ENCODE measurements at places on chromosomes 1 and 21.

- no peak for DNase-seq
These were observed 31.0 kb upstream of the SDHB start for GRCh38 chr1:17084787-17085186.

- DNase-seq: no peak
These were observed 1.1 kb downstream of the BSDC1 start for GRCh38 chr1:32393136-32393535.

- no peak for DNase-seq
These were observed 187.1 kb downstream of the NRIP1 start for GRCh38 chr21:14877581-14878228.

GRCh38 chr1:41623736-41624135, 139.3 kb upstream of the EDN2 start:
- no peak for DNase-seq

GRCh38 chr1:1182491-1183220, 9.0 kb downstream of the TTLL10 start:
- DNase-seq: no peak

GRCh38 chr1:34896612-34897011, 32.8 kb downstream of the DLGAP3 start:
- no peak for DNase-seq

DNA sequence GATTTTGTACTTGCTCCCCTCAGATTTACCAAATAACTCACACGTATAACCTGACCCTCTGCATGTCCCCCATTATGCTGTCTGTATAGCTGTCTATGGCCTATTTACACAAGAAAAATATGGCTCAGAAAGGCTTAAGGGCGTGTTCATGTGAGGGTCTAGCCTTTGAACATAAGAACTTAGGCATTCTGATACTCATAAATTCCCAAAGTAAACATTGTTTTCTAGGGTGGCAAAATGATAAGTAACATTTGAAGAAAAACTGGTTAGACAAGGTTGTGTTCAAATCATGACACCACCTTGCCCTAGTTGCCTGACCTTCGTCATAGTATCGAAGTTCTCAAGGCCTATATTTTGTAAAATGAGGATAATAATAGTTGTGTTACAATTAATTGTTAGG, 394.6 kb downstream of the LRRIQ3 start:
- DNase-seq: no peak

DNA sequence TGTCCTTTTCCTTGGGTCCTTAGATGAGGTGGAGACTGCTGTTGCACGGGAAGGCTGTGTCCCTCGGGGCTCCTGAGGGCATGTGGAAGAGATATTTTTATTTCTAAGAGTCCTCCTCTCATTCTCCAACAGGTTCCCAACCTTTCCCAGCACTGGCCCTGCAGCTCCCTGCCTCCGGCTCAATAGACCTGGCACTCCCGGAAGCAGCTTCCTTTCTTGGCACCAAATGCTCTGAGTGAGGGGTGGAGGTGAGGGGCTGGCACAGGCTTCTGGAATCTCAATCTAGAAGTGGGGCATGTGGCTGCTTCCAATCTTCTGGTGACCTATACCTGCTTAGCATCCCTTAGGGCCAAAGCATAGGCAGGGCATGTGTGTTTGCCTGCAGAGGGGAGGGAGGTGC, 4.5 kb downstream of the ETV3L start:
- DNase-seq: no peak

DNA sequence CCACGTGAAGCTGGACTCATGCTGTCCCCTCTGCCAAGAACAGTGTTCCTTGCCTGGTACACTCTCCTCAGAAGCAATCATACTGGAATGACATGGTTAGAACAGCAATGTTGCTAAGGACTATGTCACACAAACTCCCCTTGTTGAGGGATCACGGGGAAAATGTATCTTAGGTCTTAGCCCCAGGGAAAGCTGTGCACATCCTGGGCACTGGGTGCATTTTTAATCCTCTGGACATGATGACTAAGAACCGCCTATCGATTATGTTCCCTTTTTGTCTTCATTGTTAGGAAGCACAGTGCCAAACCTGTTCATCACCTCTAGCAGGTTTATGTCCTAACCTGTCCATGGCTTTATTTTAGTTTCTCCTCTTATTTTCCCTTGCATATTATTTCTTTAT, 115.1 kb downstream of the HIVEP3 start:
- DNase-seq: no peak

GRCh38 chr21:42225571-42226155, 6.7 kb downstream of the ABCG1 start:
- DNase-seq: no peak

DNA sequence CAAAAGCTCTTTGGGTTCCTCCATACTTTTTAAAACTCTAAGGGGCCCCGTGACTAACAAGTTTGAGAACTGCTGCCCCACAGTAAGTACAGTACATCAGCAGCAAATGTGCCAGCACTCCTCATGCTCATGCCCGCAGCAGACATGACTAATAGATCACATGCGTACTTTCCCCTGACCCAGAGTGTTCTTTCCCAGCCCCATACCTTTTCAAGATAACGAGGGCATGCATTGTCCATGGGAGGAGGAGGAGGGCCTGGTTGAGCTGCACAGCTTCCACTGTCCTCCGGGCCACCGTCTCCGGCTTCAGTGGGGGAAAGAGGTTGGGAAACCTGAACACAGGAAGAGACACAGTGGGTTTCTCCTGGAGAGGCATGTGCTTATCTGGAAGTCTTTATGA, 45.5 kb downstream of the DHRS3 start:
- no peak for DNase-seq

DNA sequence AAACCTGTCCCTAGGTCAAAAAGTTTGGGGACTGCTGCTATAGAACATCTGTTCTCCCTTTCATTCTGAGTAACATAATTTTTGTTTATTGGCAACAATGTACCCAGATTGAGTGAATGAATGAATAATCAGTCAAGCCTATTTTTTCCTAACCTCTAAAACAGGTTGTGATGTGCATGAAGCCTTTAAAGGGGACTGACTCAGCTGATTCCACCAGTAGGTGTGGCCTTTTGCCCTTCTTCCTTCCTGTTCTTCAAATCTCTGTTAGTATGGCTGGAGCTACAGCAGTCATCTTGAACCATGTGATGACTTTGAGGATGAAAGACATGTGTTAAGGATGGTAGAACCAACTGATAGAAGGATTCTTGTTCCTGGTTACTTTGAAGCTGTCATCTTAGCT, 476.1 kb downstream of the NUF2 start:
- no peak for DNase-seq

GRCh38 chr21:40185208-40185607, 318.0 kb downstream of the PCP4 start:
- no peak for DNase-seq

GRCh38 chr1:182426442-182427430, 23.2 kb upstream of the RGSL1 start:
- no peak for DNase-seq

DNA sequence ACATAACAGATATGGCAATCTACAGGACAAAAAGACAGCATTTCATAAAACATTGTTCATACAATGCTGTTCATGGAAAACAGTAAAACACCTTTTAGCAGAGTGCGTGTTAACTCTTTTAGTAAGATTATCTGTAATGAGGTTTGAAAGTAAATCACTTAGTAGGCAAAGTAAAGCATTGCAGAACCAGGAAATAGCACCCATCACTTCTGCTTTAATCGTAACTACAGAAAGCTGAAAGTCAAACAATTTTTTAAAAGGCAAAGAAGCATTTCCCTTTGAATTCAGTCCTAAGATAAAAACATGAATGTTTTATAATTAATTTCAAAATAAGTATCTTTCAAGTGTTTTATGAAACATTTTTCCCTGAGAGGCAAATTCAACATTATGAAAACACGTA, 63.3 kb upstream of the RNF11 start:
- DNase-seq: no peak

- no peak for DNase-seq
These were observed 3.7 kb downstream of the ATP1B1 start for GRCh38 chr1:169110236-169110635.

- DNase-seq: no peak
These were observed 789.2 kb upstream of the RGS18 start for GRCh38 chr1:191368891-191369654.

DNA sequence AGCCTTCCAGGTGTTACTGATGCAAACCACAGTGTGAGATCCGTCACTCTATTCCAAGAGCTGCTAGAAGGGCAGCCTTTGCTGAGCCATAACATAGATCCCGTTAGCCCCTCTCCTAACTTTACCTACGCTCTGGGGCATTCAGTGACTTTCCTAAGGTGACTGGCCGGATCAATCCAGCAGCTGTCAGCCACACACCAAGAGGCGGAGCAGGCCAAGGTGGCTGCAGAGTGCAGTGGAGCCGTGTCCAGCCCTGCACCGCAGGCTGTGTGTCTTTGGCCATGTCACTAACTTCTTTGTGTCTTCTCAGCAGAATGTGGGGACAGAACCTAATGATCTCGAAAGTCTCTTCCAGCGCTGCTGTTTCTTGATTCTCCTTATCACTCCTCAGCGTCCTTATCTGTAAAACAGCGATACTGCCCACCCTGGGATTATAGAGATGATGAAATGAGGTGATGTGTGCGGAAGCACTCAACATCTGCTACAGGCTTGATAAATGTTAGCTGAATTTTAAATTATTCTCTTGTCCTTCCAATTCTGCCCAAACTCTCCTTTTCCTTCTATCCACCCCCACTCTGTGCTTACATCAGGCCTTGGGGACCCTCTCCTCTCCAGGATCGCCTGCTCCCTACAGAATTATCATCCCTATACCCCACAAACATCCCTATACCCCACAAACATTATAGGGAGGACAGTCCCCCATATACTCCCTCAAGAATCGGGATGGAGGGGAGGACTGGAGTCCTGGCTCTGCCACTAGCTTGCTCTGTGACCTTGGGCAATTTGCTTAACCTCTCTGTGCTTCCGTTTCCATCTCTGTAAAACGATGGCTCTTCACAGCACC, 25.8 kb upstream of the LRRN2 start:
- DNase-seq: no peak

GRCh38 chr1:209368864-209369598, 214.5 kb upstream of the CAMK1G start:
- no peak for DNase-seq

DNA sequence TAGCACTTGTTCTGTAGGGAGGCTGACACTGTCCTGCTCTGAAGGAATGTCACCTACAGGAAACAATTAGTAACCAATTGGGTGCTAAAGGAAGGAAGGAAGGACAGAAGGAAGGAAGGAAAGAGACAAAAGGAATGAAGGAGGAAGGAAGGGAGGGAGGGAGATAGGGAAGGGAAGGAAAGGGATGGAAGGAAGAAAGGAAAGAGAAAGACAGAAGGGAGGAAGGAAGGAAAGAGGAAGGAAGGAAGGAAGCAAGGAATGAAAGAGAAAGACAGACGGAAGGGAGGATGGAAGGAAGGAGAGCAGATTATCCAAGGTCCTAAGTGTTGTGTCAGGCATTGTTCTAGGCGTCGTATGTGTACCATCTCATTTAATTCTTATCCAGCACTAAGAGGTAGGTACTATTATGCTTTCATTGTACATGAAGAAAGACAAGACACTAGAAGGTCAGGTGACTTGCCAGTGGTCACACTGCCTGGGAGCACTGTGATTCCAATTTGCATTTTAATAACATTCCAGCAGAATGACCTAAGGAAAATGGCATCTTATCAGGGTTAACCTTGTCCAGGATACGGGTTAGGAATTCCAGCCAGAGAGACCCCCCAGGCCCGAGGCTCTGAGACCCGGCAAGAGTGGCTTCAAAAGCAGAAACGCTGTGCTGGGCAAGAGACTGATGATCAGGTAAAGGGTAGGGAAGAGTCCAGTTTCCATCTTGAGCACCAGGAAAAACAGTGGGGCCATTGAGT, 29.6 kb downstream of the CLIC6 start:
- DNase-seq: no peak

- DNase-seq: no peak
These were observed 63.6 kb upstream of the TTLL7 start for GRCh38 chr1:84062496-84062895.

DNA sequence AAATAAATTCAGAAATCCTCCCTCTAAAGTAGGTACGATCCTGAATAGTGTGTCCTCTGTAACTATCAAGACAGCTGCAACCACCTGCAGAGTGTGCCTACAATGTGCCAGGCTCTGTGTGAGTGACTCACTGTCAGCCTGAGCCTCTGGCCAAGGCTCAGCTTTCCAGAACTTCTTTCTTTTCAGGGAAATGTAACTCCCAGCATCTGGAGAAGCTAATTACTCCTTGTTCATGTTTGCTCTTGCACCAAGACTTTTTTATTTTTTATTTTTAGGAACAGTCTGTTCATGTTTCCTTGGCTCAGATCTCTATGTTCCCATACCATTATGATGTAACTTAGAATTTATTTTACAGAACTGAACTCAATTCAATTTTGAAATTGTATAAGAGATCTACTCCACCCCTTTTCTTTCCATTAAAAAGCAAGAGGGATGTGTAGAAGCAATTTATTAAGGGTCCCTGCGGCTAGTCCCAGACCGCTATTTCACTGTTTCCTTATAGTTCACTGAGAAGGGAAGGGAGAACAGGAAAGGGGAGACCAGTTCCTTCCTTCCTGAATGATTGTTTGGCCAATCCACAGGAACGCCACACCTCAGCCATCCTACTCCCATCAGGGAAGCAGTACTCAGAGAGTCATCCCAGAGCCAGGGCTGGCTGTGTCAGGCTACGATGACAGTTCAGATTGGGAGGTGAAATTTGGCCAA, 112.4 kb upstream of the ZNF648 start:
- DNase-seq: no peak

- DNase-seq: no peak
These were observed 610 bp upstream of the HES4 start for GRCh38 chr1:1000357-1001056.

- peak; percentile 1 for DNase-seq
These were observed 17.6 kb upstream of the TSHB start for GRCh38 chr1:115012006-115012405.

GRCh38 chr21:35882791-35883240, 177.5 kb downstream of the SETD4 start:
- DNase-seq: no peak

GRCh38 chr1:115620453-115620852, 21.3 kb upstream of the VANGL1 start:
- no peak for DNase-seq

GRCh38 chr21:36945496-36946138, 20.9 kb downstream of the HLCS start:
- DNase-seq: no peak

DNA sequence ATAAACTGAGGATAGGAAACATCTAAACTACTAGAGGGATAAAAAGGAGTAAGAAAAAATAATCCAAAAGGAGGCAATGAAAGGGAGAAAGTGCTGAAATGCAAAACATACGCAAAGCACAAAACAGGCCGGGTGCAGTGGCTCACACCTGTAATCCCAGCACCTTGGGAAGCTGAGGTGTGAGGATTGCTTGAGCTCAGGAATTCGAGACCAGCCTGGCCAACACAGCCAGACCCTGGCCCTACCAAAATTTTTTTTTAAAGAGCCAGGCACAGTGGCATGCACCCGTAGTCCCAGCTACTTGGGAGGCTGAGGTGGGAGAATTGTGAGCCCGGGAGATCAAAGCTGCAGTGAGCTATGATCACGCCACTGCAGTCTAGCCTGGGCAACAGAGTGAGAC, 10.5 kb downstream of the SPOCD1 start:
- no peak for DNase-seq

Data from OCI-LY7 (cell line).